Ecto neural progenitor cell (in vitro differentiated cells): ENCODE measurements at places on chromosomes 7 and 10.

DNA sequence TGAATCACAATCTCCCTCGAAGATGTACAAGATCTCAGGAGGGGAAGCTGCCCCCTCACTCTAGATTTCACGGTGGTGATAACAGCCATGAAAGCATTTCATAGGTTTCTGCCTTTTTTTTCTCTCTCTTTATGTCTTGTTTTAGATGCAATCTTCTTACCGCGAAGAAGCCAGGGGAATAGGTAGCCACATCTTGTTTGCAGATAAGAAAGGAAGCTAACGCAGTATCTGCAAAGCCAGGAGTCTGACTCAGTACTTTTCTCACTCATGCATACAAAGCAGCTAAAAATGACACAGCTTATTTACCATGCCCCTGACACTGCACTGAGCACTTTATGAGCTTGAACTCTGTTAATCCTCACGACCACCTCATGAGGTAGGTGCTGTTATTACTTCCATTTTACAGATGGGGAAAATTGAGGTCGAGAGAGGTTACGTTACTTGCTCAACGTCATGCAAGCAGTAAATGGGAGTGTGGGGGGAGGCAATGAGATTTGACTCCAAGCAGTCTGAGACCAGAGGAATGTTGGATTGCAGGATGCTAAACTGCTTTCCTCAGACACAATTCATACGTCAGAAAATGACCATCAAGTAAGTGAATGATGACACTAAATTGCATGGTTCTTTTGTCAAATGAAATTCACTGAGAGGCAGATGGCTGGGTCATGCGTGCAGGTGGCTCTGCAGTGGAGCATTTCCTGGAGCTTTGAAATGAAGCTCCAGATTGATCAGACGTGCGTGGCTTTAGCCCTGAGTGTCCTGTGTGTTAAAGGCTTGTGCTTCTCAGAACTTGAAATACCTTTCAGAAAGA lies 3.3 kb downstream of the MAP3K8 start:
- DNase-seq: no peak

DNA sequence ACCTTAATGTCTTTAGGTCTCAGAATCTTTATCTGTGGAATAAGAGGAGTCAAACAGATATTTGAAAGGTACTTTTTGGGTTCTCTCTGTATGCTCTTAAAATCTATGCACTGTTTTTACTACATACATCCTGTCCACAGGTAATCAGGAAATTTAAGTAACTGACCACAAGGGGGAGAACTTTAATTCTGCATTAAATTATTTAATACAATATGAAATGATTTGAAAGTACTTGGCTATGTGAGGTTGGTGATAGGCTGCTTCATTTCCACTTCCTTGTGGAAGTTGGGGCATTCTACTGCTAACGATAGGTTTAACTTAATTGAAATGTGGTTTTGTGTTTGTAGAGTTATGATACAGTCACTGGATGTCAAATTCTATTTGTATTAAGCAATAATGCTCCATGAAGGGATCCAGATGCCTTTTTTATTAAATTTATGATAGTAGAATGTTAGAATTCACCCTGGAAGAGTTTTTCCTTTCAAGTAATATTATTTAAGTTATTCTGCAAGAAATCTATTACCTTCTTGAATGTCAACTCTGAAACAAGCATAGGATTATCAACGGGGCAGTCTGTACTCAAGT lies 6.0 kb downstream of the TEX47 start:
- no peak for DNase-seq

- no peak for DNase-seq
Measured at GRCh38 chr7:109206196-109206595, 636.5 kb downstream of the DNAJB9 start.

DNA sequence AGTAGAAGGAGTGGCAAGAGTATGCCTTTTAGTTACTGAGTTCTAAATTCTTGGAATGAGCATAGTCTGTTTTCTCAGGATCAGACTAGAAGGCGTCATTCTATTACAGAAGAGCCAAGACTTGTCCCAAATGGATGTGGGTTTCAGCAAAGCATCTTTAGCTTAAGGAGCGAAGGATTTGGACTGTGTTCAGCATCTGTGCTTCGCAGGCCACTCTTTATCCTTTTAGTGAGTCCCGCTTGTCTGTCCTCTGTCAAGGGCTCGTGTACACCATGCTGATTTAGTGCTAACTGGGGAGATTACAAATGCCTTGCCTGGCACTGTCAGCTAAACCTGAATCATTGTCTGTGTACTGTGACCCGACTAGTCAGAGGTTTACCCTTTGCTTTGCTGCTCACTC lies 465.7 kb downstream of the AUTS2 start:
- no peak for DNase-seq

- DNase-seq: no peak
Measured at GRCh38 chr7:92158660-92159575, 20.0 kb downstream of the LRRD1 start.

GRCh38 chr10:54614072-54614471 lies 187.0 kb downstream of the PCDH15 start:
- DNase-seq: no peak

GRCh38 chr10:128054163-128054970 lies 71.9 kb downstream of the MKI67 start:
- no peak for DNase-seq

DNA sequence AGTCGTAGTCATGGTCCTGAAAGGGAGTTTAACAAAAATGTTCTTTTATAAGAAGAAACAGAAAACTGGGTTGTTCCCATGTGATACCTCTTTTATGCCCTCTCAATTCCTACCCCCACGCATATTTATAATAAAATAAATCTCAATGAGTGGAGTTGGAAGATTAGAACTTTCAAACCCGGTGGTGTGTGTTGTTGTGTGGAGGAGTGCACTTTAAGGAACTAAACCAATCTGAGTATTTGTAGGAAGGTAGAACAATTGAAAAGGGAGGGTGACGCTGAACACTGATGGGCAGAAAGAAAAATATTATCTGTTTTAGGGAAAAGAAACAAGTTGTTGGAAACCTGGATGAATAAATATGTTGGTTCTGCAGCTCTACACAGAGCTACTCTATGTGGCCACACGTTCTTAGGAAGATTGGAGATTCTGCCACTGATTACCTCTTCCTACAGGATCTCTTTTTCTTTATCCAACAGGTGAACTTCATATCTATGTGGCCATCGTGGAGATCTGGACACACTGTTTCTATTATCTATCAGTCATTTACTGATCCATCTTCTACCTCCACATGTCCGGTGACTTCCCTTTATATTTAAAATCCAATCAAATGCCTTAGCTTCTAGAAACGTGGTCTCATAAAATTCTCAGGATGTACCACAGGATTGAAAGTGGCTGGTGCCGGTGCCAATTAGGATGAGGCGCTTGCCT lies 13.1 kb upstream of the GATA3 start:
- no peak for DNase-seq

GRCh38 chr10:42997151-42997848 lies 79.6 kb upstream of the RET start:
- DNase-seq: no peak

DNA sequence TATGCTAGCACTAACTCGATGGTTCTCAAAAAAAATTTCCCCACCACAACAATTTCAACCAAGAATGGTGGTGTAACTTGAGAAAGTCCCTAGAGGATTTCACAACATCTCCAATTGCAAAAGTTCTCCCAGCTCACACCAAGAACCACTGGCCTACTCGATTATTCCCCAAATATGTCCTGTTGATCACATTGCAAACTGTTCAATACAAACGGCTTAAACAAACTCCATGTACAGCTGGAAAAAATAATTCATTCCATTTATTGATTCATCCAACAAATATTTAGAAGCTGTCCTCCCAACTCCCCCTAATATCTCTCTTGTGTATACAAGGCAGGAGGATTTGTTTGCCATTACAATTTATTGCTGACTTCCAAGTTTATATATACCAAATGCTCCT lies 19.1 kb downstream of the TMEM176B start:
- DNase-seq: no peak

DNA sequence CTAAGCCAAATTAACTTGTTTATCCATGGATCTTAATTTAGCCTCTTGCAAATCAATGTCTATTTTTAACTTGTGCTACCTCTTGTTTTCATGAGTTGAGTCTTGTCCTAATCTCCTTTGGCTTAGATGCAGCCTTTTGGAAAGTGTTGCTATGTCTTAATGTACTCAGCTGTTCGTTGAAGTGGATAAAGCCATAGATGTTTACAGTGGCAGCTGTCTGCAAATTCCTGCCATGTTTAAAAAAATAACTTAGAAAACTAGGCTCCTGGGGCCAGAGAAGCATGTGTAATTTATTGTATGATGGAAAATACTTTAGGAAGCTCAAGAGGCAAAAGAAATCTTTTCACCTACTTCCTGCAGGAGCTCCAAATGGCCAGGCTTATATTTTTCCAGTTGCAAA lies 253.1 kb upstream of the RHOBTB1 start:
- no peak for DNase-seq

- no peak for DNase-seq
Measured at GRCh38 chr10:128958834-128959690, 508.0 kb upstream of the MGMT start.

- no peak for DNase-seq
Measured at GRCh38 chr10:99742254-99742653, 10.2 kb downstream of the CUTC start.

DNA sequence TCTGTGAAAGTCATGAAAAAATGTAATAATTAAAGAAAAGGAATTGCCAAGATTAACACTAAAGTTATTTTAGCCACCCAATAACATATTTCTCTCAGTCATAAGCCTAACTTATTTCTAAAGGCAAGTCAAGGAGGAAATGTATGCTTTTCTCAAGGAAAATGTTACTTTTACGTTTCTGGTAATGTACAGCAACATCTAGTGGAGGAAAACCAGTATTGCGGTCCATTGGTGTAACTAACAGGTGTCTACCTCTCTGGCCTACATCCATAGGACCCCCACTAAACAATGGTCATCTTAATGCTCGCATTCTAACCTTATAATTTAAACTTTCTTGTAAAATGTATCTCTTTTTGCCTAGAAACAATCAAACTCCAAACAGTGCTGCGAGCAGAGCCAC lies 437.5 kb downstream of the KIF20B start:
- DNase-seq: no peak

DNA sequence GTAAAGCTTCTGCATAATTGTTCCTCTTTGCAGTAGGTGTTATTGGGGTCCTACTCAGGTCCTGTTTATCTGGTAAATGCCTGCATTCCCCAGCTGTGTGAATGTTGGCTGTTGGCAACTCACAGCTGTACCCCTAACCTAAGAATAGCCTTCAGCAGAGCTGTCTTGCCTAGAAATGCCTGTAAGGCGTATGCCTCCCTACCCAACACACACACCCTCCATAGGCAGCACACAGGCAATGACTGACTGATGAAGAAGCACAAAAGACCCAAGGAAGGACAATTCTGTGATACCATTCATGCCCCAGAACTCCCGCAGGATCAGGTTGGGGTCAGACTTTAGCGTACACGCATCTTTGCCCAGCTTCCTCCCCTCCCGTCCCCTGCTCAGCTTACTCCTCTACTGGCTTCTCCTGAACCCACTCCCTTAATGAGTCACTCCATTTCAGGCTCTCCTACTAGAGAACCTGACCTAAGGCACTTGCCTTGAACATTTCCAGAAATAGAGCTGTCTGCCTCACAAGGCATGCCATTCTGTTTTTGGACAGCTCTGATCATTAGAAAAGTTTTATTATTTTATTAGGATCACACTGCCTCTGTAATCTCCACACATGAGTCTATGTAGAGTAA lies 99.2 kb upstream of the PIK3CG start:
- no peak for DNase-seq

- no peak for DNase-seq
Measured at GRCh38 chr10:67861750-67862432, 22.6 kb upstream of the SIRT1 start.

GRCh38 chr7:50356212-50356944 lies 51.9 kb downstream of the IKZF1 start:
- DNase-seq: no peak

GRCh38 chr7:107167483-107168232 lies 1.1 kb upstream of the HBP1 start:
- no peak for DNase-seq

GRCh38 chr7:151802469-151802846 lies 74.5 kb downstream of the PRKAG2 start:
- DNase-seq: no peak

- no peak for DNase-seq
Measured at GRCh38 chr7:74344132-74344496, 54.9 kb downstream of the CLIP2 start.

DNA sequence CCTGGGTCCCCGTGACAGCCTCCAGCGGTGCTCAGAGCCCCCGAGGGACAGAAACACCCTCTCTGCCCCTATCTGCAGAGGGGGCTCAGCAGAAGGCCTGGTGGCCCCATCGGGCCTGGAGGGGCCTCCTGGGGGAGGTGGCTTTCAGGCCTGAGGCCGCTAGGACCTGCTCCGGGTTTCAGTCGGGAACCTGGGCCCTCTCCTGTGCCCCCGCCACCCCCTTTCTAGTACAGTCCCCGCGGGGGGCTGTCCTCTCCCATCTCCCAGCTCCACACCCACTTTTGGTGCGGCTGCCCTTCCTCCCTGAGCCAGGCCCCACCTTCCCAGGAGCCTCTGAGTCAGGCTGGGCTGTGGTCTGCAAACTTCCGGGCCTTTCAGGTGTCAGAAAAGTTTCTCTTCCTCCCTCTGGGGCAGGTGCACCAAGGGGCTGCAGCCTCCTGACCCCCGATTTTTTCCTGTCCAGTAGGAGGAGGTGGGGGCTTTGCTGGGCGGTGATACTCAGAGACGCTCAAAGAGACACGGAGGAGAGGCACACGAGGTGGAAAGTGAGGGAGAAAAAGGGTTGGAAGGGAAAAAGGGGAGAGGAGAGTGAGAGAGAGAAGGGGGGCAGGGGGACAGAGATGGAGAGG lies 692 bp downstream of the CARD11 start:
- DNase-seq: no peak

DNA sequence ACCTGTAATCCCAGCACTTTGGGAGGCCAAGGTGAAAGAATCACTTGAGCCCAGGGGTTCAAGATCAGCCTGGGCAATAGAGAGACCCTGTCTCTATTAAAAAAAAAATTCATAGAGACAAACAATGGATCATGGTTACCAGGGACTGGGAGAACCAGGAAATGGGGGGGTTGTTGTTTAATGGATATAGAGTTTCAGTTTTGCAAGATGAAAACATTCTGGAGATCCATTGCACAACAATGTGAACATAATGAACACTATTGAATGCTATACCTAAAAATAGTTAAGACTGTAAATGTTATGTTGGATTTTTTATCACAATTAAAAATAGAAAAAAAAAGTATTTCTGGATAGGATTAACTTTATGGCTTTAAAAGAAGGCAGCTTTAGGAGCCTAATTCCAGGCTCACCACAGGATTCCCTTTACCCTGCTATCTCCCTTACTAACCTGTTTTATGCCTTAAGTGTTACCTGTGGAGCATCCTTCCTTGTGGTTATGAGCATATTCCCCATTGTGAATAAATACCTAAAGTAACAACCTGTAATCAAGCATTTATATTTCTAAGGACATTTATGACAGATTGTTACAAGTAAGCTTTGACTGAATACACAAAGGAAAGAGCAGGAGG lies 45.1 kb upstream of the SGCE start:
- no peak for DNase-seq
